ENCODE measurements at places on chromosomes 5 and 9.

DNA sequence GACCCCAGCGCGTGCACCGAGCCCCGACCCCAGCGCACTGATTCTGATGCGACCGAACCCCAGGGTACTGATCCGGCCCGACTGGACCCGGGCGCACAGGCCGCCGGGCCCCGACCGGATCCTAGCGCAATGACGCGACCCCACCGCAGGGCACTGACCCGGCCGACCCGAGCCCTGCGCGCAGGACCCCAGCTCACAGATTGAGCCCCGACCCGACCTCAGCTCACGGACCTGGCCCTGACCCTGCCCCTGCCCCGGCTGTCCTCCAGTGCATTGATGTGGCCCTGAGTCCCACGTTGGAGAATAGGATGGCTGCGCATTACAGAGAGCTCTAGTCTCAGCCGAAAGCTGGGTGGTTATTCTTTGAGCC, 438 bp downstream of the TRIP13 start:
- DNase-seq, result no peak

DNA sequence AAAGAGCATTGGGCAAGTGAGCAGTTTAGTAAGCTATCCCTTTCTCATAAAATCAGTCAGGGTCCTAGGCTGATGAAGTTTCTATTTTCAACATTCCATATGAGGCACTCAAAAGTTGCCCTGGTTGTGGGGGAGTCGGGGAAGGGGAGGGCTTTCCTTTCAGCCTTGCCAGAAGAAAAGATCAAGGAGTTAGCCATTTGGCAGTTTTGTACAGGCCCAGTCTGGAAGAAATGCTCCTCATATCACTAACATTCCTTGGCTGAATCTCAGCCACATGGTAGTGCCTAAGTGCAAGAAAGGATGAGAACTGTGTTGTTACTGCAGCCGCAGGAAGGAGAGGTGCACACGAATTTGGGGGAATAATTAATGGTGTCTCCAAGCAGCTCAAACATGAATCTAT, 60.8 kb downstream of the ZNF474 start:
- DNase-seq, result no peak

GRCh38 chr5:64693636-64694035, 3.3 kb downstream of the SHISAL2B start:
- DNase-seq, result no peak

- no peak for DNase-seq
Observed at GRCh38 chr5:71767661-71768060, 48.6 kb downstream of the CARTPT start.

DNA sequence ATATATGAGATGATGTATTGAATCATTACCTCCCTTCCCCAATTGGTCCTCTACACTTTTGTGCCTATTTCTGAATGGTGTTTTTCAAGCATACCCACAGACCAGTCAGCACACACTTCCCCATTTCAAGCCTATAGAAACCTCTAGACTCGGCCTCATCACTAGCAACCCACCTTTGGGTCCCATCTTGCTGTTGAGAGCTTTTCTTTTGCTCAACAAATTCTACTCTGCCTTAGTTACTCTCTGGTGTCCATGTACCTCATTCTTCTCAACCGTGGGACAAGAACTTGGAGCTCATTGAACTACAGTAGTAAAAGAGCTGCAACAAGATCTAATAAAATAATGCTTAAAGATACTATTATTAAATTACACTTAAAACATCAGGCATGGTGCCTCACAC, 49.0 kb upstream of the KDM4C start:
- DNase-seq, result no peak

- DNase-seq, result no peak
Observed at GRCh38 chr5:156431956-156432829, 105.2 kb downstream of the SGCD start.

GRCh38 chr5:169945831-169946261, 34.4 kb downstream of the INSYN2B start:
- DNase-seq, result no peak

DNA sequence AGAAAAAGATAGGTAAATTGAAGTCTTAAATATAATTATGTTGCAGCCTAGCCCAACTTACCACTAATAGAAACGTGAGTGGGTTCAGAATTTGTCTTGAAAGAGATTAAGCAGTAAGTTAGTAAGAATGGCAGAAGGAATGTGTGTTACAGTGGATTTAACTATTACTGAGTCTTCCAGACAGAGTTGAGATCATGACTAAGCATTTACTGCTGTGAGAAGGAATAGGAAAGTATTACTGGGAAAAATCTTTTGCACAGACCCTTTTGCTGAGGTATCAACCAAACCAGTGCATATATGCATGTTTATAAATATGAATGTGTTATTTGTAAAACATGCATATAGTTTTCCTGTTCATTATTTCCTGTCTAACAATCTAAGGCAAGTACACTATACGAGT, 112.8 kb upstream of the EFNA5 start:
- no peak for DNase-seq

- no peak for DNase-seq
Observed at GRCh38 chr5:76660360-76660759, 37.2 kb upstream of the F2RL2 start.

- DNase-seq, result no peak
Observed at GRCh38 chr5:149037817-149038216, 25.0 kb downstream of the SH3TC2 start.

GRCh38 chr5:109365653-109366052, 44.1 kb downstream of the PJA2 start:
- no peak for DNase-seq

DNA sequence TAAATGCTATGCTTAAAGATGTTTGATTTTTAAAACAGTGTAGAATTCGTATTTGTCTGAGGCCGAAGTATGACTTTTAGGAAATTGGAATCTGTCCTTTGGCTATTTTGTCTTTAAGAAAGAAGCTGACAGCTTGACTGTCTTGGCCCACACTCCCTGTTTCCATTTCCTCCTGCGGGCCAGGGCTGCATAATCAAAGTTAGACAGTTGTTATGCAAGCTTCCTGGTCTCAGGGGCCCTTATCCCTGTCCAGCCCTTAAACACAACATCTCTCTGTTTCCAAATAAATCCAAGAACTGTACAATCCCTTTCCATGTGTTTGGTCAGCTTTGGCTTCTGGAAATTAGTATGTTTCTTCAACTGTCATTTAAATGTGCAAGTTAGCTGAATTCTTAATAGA, 54.6 kb upstream of the ECM2 start:
- no peak for DNase-seq

- DNase-seq, result no peak
Observed at GRCh38 chr5:29697785-29698414, 1495.6 kb upstream of the CDH6 start.

GRCh38 chr5:99449786-99450185, 521.0 kb upstream of the CHD1 start:
- DNase-seq, result no peak

DNA sequence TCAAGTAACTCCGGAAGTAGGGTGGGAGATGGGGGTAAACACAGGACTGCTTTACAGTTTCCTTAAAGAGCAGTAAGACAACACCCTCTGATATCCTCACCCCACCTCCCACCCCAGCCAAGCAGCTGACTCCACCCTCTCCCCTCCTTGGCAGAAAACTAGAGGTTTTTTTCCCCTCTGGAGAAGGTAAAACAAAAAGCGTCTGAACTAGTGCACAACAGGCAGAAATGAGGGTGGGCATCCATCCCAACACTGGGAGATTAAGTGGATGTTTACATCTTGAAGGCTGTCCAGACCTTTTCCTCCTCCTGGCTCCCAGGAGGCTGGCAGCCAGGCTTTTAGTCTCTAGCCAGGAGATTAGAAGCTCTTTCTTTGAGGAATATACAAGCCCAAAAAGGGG, 13.9 kb upstream of the CTNNAL1 start:
- no peak for DNase-seq

GRCh38 chr9:135281791-135282737, 194.6 kb downstream of the OLFM1 start:
- no peak for DNase-seq

DNA sequence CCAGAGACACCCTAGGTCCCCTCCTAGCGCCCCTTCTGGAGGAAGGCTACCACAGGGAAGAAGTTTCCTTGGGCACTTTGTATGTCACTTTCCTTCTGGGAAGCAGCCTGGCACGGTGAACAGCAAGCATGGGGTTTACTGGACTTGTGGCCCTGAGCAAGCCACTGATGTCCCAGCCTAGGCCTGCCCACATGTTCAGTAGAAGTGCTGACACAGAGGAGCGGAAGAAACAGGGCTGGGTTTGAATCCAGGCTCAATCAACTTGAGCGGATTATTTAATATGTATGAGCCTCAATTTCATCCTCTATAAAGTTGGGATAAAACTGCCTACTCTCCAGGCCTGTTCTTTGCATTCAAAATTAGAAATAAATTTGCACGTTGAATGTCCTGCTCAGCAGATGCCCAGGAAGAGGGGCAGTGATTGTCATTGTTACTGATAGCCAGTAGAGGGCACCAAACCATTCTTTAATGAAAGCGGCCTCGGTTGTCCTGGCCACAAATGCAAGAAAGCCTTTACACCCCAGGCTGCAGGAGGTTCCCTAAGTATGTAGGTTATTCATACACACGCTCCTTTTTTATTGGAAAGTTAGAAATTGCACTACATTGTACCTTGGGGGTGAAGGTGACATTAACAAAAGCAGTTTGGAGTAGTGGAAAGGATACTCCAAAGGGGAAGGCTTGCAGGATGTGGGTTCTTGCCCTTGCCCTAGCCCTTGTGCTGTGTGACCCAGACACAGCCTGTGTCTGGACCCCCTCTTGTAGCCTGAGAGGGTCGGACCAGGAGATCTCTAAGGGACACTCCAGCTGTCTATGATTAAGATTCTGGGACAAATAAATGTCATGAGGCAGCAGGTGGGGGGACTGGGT, 13.4 kb upstream of the XPA start:
- peak; percentile 23 for DNase-seq
